ENCODE measurements at places on chromosomes 12 and 14.

GRCh38 chr14:33631021-33631420 lies 319.9 kb downstream of the EGLN3 start:
- no peak for DNase-seq

DNA sequence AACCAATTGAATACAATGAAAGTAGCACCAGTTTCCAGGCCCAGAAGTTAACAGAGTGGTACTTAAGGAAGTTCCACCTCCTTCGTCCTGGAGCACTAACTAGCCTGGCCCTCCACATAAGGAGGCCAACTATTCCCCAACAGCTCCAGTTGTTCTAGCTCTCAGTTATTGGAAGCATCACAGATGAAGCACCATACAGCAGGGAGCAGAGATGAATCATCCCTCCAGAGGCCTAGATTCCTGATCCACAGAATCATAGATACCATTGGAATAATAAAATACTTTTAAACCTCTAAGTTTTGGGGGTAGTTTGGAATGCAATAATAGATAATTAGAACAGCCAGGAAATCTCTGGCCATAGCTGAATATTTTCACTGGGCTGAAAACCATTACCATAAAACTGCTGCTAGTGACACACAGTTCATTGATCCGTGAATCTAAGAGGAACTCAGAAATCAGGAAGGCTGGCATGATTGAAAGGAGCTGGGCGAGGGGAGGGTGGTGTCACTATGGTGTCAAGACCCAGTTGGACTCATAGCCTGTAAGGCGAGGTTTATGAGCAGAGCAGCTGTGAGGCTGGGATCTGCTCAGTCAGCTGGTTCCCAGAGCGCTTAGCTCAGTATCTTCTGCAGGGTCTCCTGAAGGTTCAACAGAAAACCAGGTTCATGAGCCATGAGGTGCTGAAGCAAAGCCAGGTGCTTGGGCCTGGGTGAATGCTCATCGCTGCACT lies 371.4 kb upstream of the TMTC1 start:
- DNase-seq = no peak

DNA sequence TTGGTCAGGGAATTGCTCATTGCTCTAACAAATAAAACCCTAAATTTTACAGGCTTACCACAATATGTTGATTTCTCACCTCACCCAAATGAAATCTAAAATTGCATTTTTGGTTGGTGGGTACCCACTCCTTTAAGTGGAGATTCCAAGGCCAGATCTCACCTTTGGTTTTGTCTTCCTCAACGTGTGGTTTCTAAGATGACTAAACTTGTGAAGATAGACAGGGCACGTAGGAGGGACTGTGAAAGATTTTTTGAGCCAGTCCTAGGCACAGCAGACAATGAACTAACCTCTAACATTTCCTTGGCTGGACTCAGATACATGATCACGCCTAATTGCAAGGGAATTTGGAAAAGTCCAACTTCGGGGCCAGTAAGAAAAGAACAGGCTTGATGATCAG lies 1003.9 kb downstream of the FLRT2 start:
- no peak for DNase-seq

DNA sequence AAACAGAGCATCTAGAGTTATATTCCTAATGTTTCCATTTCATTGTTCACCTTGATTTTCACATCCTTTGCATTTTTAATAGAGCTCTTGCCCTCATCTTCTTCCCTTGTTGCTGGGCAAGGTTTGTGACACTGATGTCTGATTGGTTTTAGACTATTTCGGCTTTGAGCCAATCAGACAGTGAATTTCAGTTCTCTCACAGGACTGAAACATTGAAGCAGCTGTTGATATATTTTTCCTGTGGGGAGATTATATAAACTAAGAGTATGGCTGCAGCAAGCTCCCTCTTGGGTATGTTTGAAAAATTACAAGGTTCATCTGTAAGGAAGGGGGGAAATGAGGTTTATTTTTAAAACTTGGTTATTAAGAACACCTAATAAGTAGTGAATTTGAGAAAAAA lies 51.2 kb downstream of the ATF7IP start:
- no peak for DNase-seq

All from activated CD8-positive, alpha-beta memory T cell treated with anti-CD3 and anti-CD28 coated beads for 24 hours (primary cell).